SHP77 (cell line): ENCODE measurements at places on chromosomes 1 and 21.

DNA sequence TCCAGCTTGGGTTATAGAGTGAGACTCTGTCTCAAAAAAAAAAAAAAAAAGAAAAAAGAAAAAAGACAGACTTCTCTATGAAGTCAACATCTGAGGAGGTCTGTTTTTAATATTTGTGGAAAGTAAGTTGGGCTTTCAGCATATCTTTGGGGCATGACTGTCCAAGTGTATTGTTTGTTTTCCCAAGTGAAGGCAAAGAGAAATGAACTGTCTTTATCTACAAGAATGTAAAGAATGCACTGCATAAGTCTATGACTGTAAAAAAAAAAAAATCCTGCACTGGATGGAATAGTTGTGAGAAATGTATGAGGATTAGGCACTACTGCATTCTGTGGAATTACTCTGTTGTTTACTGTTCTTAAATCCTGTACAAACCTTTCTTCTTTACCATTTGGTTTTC, 45.6 kb upstream of the TMEM61 start:
- DNase-seq = no peak

GRCh38 chr1:147613506-147613905, 56.8 kb downstream of the ACP6 start:
- peak; percentile 76 for DNase-seq

DNA sequence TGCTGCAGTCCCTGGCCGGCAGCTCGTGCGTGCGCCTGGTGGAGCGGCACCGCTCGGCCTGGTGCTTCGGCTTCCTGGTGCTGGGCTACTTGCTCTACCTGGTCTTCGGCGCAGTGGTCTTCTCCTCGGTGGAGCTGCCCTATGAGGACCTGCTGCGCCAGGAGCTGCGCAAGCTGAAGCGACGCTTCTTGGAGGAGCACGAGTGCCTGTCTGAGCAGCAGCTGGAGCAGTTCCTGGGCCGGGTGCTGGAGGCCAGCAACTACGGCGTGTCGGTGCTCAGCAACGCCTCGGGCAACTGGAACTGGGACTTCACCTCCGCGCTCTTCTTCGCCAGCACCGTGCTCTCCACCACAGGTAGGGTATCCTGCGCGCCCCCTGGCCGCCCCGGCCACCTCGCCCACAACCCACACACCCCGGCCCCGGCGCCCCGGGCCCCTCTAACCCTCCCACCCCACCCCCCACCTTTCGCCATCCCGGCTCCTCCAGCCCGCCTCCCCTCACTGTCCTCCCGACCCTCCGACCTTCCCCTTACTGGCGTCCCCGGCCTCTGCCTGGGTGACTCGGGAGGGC, 352 bp downstream of the KCNK1 start:
- no peak for DNase-seq

GRCh38 chr1:116262995-116263385, 110.1 kb upstream of the ATP1A1 start:
- no peak for DNase-seq

GRCh38 chr1:205045146-205045545, 2.1 kb downstream of the CNTN2 start:
- DNase-seq = no peak

- no peak for DNase-seq
These were observed 8.5 kb downstream of the EPHA2 start for GRCh38 chr1:16147156-16147926.

DNA sequence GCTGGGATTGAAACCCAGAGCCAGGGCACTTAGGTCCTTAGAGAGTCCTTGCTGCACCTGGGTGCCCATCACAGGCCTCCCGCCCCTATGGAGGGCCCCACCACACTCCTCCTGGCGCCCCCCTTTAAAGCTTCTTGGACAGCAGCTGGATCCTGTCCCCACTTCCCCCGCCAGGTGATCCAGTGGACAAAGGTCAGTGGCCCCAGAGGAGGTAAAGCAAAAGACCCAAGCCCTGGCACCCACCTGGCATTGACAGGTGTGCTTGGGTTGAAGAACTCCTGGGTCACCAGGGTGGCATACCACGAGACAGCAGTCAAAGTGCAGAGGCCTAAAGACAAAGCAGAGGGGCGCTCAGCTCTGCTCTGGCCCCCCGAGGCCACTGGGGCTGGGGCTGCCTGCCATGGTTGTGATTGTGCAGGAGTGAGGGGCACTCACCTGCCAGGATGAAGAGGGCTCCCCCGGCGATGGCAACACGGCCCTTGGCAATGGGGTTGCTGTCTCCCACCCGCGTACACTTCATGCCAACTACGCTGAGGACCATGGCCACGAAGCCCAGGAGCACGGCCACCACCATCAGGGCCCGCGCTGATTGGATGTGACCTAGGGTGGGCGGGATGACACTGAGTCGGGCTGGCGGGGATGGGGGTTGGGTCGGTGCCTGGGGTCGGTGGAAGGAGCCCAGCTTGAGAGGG, 1.9 kb downstream of the CLDN19 start:
- DNase-seq = no peak

DNA sequence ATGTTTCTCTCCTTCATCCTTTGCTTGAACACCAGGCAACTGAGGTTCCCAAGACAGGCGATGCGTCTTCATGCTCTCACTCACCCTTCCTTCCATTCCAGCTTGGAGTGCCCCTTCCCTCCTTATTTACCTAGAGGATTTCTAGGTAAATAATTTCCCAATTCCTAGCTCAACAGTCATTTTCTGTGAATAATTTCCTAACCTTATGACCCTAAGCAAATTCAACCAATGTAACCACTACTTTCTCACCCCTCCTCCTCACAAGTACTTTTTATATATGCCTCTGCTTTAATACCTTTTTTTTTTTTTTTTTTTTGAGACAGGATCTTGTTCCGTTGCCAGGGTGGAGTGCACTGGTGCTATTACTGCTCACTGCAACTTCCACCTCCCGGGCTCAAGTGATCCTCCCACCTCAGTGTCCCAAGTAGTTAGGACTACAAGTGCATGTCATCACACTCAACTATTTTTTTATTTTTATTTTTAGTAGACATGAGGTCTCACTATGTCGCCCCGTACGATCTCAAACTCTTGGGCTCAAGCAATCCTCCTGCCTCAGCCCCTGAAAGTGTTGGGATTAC, 86.7 kb downstream of the USP24 start:
- no peak for DNase-seq

DNA sequence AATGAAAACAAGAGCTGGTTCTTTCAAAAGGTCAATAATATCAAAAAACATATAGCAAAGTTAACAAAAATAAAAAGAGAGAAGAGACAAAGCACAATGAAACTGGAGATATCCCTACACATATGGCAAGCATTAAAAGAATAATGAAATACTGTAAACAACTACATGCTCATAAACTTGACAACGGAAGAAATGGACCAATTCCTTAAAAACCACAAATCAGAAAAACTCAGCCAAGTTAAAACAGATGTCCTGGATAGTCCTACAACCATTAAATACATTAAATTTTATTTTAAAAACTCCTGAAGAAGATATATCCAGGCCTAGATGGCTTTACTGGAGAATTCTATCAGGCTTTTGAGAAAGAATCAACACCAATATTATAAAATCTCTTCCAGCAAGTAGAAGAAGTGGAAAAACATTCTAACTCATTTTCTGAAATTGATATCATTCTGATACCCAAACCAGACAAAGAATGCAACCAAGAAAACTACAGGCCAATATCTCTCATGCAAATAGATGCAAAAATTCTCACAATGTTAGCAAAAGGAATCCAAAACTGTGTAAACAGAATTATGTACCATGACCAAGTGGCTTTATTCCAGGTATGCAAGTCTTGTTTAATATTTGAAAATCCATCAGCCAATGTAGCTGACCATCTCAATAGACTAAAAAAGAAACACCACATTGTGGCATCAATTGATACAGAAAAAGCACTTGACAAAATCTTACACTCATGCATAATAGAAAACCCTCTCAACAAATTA, 56.1 kb upstream of the LRRC7 start:
- no peak for DNase-seq

DNA sequence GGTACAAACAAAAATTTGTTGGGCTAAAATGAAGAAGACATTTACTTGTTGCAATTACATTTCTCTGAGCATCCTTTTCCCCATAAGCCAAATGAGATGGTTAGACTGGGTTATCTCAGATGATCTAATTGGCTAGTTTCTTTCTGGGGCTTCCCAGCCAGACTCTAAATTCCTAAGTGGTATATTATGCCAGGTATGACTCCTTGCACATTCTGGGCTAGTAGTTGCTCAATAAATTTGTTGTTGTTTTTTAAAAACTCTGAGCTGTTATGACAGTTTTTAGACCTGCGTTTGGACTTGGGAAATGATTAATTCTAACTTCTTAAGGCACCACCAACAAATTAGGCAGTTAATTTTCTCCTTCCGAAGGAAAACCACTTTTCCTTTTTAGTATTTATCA, 66.1 kb downstream of the UCK2 start:
- DNase-seq = no peak

GRCh38 chr21:42848932-42849758, 30.2 kb downstream of the WDR4 start:
- DNase-seq = no peak

DNA sequence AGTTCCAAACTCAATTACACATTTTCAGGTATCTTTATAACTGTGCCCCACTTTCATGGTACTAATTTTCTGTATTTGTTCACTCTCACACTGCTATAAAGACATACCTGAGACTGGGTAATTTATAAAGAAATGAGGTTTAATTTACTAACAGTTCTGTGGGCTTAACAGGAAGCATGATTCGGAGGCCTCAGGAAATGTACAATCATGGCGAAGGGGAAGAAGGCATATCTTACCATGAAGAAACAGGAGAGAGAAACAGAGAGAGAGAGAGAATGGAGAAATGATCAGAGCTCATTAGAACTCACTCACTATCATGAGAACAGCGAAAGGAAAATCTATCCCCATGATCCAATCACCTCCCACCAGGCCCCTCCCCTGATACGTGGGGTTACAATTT, 874.1 kb upstream of the B3GALT2 start:
- DNase-seq = no peak

- DNase-seq = no peak
These were observed 2.1 kb downstream of the COL6A2 start for GRCh38 chr21:46100020-46100419.

GRCh38 chr1:65011983-65012382, 45.6 kb upstream of the JAK1 start:
- no peak for DNase-seq

DNA sequence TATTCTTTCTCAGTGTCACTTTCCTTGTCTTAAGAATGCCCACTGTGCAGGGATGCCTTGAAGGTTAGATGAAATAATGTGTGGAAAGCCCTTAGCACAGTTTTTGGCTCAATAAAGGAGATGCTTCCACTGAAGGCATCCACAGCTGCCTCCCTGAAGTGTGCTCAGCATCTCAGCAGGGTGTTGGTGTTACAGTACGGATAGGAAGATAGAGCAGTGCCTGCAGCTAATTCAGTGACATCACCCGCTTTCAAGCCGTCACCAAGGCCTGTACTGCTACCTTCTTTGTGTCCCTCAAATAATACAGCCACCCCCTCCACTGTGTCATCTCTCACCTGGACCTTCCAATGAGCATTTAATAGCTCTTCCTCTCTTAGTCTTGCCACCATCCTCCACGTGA, 59.0 kb downstream of the NDUFS5 start:
- no peak for DNase-seq
